ENCODE measurements at places on chromosomes 2 and 18.

- peak; percentile 91 for DNase-seq
Measured at GRCh38 chr2:66495788-66496640, 61.1 kb downstream of the MEIS1 start.

GRCh38 chr2:186862869-186863709, 14.1 kb upstream of the ZSWIM2 start:
- DNase-seq = peak; percentile 29

GRCh38 chr2:76984359-76984758, 537.8 kb downstream of the LRRTM4 start:
- DNase-seq = no peak

- DNase-seq = peak; percentile 71
Measured at GRCh38 chr18:2657788-2658458, 2.4 kb downstream of the SMCHD1 start.

- no peak for DNase-seq
Measured at GRCh38 chr2:177399376-177399775, 6.8 kb downstream of the AGPS start.

DNA sequence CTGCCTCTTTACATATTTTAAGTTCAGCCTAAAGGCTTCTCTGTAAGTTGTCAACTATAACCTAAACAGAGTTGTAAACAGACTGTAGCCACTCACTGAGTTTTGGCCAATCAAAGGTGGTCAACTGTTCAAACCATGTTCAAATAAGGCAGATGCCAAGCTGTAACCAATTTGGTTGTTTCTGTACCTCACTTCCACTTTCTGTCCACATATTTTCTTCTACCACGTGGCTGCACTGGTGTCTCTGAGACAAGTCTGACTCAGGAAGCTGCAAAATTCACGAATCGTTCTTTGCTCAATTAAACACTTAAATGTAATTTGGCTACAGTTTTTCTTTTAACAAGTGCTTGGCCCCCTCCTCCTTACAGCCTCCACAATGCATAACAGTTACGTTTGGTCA, 555.2 kb downstream of the CNTNAP5 start:
- DNase-seq = no peak

- DNase-seq = no peak
Measured at GRCh38 chr2:177478029-177478428, 85.5 kb downstream of the AGPS start.

GRCh38 chr18:3869848-3870247, 419.9 kb downstream of the TGIF1 start:
- peak; percentile 64 for DNase-seq

DNA sequence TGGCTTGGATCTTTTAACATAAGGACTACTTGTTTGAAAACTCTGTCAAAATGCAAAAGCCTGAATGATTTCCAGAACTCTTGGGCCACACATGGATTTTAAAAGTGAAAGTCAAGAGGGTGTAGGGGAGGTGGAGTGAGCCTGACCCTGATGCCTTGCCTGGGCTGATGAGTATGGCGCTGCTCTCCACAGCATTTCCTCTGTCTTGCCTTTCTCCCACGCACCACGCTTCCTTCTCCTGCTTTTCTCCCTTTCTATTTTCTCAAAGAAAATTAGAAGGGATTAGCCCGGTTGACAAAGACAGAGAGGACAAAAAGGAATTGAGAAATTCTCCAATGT, 207.0 kb upstream of the CCDC68 start:
- DNase-seq = no peak

DNA sequence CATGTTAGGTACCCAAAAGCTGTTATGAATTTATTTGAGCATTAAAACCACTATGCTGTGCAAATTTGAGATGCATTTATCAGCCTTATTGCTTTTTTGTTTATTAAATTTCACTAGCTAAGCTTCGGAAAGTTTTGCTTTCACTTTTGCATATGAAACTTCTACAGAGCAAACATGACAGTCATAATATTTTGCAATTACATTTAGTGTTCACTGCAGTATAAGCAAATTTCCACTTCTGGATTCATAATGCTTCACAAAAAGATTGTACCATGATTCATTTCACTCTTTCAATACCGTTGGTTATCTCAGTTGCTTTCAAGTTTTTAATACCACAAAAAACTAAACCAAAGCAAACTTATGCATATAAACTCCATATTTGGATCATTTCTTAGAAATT, 228.7 kb upstream of the SLC8A1 start:
- DNase-seq = no peak

GRCh38 chr2:23924589-23925359, 2.1 kb downstream of the ATAD2B start:
- DNase-seq = no peak

- no peak for DNase-seq
Measured at GRCh38 chr2:26541401-26542193, 63.7 kb upstream of the OTOF start.

DNA sequence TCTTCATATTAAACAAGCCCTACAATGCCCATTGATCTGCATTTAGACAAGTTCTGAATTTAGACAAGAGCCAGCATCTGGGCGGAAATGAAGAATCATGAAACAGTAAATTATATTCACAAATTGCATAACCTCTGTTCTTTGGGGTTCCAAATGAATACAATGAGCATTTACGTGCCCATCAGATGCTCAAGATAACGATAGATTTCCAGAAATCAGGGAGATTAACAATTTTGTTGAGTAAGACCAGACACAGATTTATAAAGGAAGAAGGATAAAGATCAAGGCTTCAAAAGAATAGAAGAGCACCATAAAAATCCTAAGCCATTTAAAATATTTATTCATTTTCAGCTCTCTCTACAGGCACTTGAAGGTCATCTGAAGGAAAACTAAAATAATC, 59.7 kb upstream of the CDH20 start:
- no peak for DNase-seq

GRCh38 chr2:39521876-39522517, 84.9 kb upstream of the MAP4K3 start:
- DNase-seq = no peak

GRCh38 chr2:10287761-10288160, 14.9 kb upstream of the HPCAL1 start:
- DNase-seq = no peak

DNA sequence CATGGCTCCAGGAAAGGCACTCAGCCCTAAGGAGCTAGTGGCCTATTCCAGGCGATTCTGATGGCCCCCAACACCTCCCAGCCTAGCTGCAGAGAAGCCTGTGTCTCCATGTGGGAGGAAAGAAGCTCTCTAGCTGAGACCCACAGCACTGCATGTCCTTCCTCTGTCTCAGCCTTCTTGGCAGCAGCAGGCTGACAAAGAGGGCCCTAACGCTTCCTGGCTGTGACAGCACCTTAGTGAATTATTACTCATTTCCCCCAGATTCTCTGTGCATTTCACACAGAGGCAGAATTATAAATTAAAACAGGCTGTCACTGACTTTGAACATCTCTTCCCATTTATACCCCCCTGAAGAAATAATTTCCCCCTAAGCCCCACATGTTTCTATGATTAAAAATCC, 206.8 kb downstream of the CLIP4 start:
- peak; percentile 11 for DNase-seq

DNA sequence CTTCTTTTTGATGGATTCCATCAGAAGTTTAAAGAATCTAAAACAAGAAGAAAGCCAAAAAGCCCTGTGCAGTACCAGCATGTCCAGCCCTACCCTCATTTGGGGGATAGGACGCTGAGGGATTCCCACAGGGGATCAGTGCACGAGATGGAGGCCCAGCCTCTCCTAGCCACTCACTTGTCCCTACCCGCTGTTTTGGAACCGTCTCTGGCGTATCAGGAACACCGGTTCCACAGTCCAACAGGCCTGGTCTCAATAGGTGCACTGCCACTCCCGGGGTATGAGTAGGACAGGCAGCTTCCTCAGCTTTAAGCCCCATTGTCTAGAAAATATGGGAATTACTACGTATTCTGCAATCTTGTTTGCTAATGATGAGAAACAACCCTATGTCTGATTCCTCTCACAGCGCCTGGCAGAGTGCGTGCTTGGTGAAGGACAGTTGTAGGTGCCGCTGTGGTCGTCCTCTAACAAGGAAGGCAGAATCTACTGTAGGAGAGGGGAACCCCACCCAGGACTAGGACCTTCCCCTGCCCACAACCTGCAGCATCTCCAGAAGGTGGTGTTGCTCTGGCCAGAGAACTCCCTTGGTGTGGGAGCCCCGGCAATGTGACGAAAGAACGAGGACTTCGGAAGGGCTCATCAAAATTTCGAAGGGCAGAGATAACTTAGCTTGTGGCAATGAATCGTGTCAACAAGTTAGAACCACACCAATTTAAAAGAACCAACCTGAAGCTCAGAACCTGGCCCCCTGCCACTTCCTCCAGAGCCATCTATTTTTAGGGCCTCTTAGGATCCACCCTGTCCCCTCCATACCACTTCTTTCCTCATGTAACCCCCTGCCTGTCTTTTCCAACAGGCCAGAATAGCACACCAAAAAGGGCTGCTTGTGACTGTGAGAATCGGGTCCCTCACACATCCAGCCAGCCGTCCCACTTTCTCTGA, 71.7 kb downstream of the POLR1A start:
- DNase-seq = no peak

- DNase-seq = no peak
Measured at GRCh38 chr2:25347205-25347815, 5.6 kb upstream of the DNMT3A start.

DNA sequence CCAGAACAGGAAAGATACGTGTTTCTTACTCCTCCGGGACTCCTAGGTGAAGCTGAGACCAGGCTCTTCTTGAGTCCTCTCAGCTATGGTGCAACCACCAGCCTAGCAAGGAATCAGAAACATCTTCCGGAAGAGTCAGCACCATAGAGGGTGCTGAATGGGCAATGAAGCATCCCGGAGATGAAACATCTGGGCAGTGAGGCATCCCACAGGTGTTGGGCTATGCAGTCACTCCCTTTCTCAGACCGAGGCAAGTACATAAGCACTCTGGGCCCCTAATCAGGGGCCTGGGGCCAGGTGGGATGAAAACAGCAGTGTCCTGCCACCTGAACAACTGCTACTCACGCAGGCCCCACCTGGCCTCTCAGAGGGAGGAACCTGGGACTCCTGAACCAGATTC, 1.4 kb upstream of the CAPN10 start:
- DNase-seq = no peak

GRCh38 chr2:42706836-42707235, 57.1 kb downstream of the OXER1 start:
- DNase-seq = no peak

DNA sequence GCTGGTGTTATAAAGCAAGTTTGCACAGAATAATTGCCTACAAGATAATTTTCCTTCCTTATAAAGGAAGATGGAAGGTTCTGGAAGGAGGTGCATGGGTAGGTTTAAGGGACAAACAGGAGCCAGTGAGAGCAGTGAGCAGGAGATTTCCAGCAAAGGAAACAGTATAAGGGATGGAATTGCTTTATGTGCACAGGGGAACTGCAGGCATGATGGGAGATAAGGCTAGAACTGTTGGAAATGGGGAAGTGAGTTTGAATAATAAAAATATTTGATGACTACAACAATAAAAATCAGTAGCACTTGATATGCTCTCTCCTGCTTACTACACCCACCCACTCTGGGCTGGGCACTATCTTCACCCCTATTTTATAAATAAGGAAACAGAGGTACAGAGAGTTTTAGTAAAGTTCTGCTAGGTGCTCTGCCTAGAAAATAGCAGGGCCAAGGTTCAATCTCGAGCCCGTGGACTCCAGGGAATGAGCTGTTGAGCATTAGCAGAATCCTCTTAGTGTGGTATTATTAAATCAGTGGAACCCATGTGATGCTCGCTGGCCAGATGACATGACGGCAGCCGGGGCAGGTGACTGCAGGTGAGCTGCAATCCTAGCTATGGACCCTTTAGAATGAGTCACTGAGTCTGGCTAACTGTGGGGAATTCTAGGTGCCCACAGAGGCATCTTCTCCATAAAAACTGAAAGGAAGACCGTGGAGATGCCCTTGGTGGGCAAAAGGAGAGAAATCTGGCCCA, 302.5 kb downstream of the PIEZO2 start:
- no peak for DNase-seq

- DNase-seq = no peak
Measured at GRCh38 chr18:79796531-79797405, 970 bp upstream of the KCNG2 start.

GRCh38 chr2:22454826-22455485, 930.0 kb upstream of the KLHL29 start:
- no peak for DNase-seq

GRCh38 chr18:48821251-48821590, 129.5 kb downstream of the SMAD7 start:
- DNase-seq = no peak

- DNase-seq = no peak
Measured at GRCh38 chr2:214587442-214587841, 176.6 kb downstream of the VWC2L start.

DNA sequence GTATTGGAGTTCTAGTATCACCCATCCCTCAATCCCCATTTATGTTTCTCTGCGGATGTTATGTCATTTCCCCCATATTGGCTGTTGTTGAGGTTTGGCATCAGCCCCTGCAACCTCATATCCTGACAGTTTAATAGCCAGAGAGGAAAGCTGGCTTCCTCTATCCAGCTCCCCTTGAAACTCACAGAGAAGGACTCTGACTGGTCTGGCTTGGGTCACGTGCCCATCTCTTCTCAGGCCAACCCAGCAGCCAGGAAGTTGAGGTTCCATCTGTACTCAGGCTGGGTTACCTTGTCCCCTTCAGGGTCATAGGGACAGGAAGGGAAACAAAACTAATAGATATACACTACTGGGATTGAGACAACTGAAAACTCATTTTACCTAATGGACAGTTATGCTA, 148.0 kb upstream of the SLC14A2 start:
- DNase-seq = no peak

- no peak for DNase-seq
Measured at GRCh38 chr18:45449418-45450227, 165.7 kb upstream of the SLC14A2 start.

DNA sequence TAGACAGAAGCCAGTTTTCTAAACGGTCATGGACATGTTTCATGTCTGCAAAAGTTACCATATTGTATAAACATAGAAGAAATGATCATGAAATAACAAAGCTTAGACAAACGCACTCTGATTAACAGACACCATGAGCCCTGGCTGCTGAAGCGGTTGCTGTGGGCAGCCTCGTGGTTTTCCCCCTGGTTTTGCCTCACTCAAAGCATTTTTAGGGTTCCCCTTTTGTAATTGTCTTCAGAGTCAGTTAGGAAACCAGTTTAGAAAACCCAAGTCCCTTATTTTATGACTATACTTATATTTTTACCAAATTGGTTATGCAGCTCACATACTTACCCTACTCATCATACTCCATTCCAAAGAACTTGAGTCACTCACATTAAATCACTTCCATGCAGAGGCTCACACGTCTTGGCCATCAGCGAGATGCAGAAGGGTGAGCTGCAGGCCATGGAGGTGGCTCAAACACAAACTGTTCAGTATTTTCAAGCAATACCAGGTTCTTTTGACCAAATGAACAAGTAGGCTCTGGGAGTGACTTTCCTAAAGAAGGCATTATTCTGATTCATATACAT, 105.6 kb upstream of the SALL3 start:
- DNase-seq = peak; percentile 21
